ENCODE measurements at places on chromosomes 7 and 10. TPM values are rescaled to one million over a fixed set of nuclear protein-coding genes. Genes with fewer than 3 reads are reported as not detected.

Gene LRRC18
- total RNA-seq = not detected

Gene CFAP69
- total RNA-seq = 0.85 TPM

- H3K4me1 ChIP-seq = no peaks in the 10 kb centered on the region
- no peaks in the 10 kb centered on the region for H3K36me3 ChIP-seq
- no peak overlapping the region for H3K4me3 ChIP-seq
Observed at GRCh38 chr10:119495021-119495505, 47.5 kb downstream of the RGS10 start.

DNA sequence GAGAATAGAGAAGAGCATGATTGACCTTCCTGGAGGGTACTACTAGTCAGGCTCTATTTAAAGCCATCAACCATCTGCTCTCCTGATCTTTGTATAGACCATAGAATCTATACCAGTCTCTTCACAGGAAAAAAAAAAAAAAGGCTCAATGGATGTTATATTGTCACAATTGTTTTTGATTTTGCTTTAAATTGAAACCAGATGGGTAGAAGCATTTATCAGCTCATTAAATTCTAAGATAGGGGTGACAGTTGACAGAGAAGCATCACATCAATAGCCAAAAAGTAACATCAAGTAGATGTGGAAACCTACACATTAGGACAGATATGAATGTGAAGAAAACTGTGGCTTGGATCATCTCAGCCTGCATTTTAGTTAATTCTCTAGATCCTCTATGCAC lies 558.9 kb upstream of the MBL2 start:
- no peaks in the 10 kb centered on the region for H3K4me1 ChIP-seq
- no peak overlapping the region for H3K4me3 ChIP-seq
- no peak overlapping the region for H3K27ac ChIP-seq
- no peaks in the 10 kb centered on the region for H3K27me3 ChIP-seq

GRCh38 chr10:103983367-103983911 lies 16.5 kb downstream of the SLK start:
- no peak overlapping the region for H3K27ac ChIP-seq
- DNase-seq = no peak
- no peaks in the 10 kb centered on the region for H3K27me3 ChIP-seq
- H3K4me3 ChIP-seq = no peak overlapping the region
- no peaks in the 10 kb centered on the region for H3K36me3 ChIP-seq
- peaks cover 2% of the 10 kb centered on the region for H3K4me1 ChIP-seq

DNA sequence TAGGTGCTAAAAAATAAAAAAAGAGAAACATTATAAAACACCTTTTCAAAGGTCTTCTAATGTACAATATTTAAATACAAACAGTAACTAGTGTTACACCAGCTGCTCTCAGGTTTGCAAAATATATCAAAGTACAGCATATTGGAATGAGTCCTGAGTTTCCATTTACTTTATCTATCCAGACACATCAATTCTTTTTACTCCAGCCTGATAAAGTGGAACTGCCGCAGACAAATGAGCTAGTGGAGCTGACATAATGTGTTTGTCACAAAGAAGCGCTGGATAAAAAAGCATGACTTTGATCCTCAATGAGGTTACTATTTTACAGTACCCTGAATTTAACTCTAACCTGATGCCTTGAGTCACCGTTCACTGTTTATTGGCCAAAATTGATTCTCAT lies 1243.1 kb downstream of the GATA3 start:
- H3K27ac ChIP-seq = no peak overlapping the region
- DNase-seq = no peak
- no peaks in the 10 kb centered on the region for H3K36me3 ChIP-seq
- H3K27me3 ChIP-seq = no peaks in the 10 kb centered on the region
- H3K4me3 ChIP-seq = no peak overlapping the region
